ENCODE measurements at places on chromosomes 12 and 14. TPM values are rescaled to one million over a fixed set of nuclear protein-coding genes. Genes with fewer than 3 reads are reported as not detected.

Gene PLEK2
- not detected for total RNA-seq

Gene PLA2G1B
- not detected for total RNA-seq

Gene INHBC
- total RNA-seq, result not detected

Gene GNB3
- 16.8 TPM for total RNA-seq

Gene RASSF8
- total RNA-seq, result 58.1 TPM

Gene FANCM
- total RNA-seq, result 7.2 TPM

Gene OVCH1
- total RNA-seq, result 2.0 TPM

Gene CYP46A1
- total RNA-seq, result 75.9 TPM

Gene ZNF385A
- 74.8 TPM for total RNA-seq

Gene PA2G4
- 68.7 TPM for total RNA-seq

Gene RPGRIP1
- total RNA-seq, result not detected

Gene CLEC2B
- total RNA-seq, result 3.2 TPM

Gene RARG
- total RNA-seq, result 18.2 TPM

Gene CCDC38
- total RNA-seq, result not detected

Gene ACOT4
- 1.6 TPM for total RNA-seq

Gene GPR65
- 0.13 TPM for total RNA-seq

Gene GPR137C
- 23.2 TPM for total RNA-seq

Gene C3AR1
- total RNA-seq, result 7.3 TPM

Gene RNASE7
- total RNA-seq, result not detected

Gene AREL1
- total RNA-seq, result 31.4 TPM

Gene TAS2R19
- total RNA-seq, result 10.1 TPM

Gene MARS1
- 202 TPM for total RNA-seq

Gene RAP1B
- 62.0 TPM for total RNA-seq

Gene GLIPR1L1
- total RNA-seq, result not detected

Gene NXPH4
- 1.9 TPM for total RNA-seq

Gene TAS2R43
- total RNA-seq, result 2.4 TPM

Gene NFE2
- total RNA-seq, result 1.5 TPM

Gene OSGEP
- 41.2 TPM for total RNA-seq

Gene PROX2
- not detected for total RNA-seq

Gene OR6C68
- not detected for total RNA-seq

Gene PMCH
- total RNA-seq, result not detected

Gene DENND5B
- 46.0 TPM for total RNA-seq

Gene MMP19
- total RNA-seq, result 0.38 TPM

Gene NT5DC3
- total RNA-seq, result 71.8 TPM

Gene ESR2
- 1.7 TPM for total RNA-seq

Gene ZDHHC22
- total RNA-seq, result 80.9 TPM

Gene PACS2
- 365 TPM for total RNA-seq

Gene NPAS3
- 88.2 TPM for total RNA-seq

Gene FAM186B
- 0.43 TPM for total RNA-seq

Gene PLCZ1
- total RNA-seq, result not detected

Gene SMCO2
- not detected for total RNA-seq
